ENCODE measurements at places on chromosomes 7 and 10.

GRCh38 chr7:83613232-83613631 is 35.7 kb downstream of the SEMA3E start:
- no peak for DNase-seq

- DNase-seq = no peak
These were observed 169.6 kb upstream of the KIAA1217 start for GRCh38 chr10:24039315-24039714.

DNA sequence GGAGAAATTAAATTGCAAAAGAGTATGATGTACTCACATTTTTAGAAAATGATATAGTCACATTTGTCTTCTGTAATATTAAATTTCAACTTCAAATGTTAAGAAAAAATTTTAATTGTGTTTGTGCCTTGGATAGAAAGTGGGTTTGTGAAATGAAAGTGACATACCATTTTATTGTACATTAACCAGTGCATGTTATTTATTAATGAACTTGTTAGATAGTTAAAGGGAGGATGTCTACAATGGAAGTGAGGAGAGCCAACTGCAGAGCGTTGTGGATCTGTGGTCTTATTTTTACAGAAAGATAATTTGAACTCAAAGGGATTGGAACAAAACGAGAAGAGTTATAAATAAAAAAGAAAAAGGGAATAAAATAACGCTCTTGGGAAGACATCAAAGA is 291.7 kb downstream of the ARL4A start:
- no peak for DNase-seq

DNA sequence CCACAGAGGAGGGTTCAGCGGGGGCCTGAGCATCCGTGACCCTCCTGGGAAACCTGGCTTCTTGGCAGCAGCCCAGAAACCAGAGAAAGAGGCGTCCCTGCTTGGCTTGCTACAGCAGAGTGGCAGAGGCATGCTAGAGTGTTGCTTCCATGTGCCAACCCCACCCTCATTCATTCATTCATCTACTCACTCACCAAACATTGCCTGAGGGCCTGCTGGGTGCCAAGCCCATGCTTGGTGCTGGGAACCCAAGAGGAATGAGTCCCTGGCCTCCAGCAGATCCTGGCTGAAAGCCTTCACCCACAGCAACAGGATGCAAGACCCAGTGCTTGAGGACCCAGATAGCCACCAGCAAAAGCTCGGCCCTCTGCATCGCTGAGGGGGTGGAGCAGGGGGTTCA is 129.0 kb downstream of the CDH23 start:
- no peak for DNase-seq

GRCh38 chr7:7417851-7418250 is 117.8 kb downstream of the COL28A1 start:
- no peak for DNase-seq

DNA sequence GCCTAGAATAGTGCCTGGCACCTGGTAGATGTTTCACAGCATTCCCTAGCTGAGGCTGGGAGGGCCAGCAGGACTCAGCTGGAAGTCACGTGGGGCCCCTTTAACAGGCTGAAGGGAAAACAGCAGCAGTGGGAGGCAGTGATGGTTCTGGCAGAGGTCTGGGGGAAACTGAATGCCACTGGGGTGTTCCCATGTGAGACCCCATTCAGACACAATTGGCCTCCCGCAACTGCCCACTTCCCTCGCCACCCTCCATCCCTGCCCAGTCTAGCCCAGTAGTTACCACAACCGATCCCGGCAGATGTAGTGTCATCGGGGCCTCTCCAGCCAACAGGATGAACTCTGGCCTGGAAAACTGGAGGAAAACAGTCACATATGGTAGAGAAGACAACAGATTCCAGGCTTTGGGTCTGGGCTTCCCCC is 38.3 kb downstream of the FRMPD2 start:
- no peak for DNase-seq

DNA sequence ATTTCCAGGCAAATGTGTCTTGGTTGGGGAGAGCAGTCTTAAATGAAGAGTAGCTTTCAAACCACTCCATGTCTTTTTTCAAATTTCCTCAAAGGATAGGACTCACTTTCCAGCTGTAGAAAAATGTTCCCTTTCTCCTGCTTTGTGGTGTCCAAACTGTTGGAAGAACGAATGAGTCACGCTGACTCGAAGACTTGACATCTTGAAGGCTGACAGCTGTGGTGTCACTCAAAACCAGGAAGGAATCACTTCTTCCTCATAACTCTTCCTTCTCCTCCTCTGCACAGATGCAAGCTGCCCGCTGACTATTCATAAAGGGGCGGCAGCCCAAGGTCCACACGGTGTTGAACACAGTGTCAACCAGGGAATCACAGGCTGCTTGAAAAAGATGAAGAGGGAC is 19.2 kb downstream of the PLA2G12B start:
- DNase-seq = no peak

DNA sequence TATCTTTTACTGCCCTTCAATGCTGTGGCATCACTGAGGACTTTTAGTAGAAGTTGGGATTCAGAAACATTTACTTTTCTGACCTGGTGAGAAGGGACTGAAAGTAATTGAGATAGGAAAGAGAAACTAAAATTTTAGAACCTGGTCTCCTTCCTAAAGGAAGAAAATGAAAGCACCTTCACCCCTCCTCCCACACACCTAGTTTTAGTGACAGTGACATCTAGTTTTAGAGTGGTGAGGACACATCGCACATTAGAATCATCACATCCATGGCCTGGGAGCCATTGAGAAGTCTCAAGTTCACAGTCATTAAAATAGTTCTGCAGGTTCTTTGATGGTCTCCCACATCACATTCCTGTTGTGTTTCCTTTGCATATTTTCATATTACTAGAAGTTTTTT is 16.1 kb downstream of the TAS2R41 start:
- DNase-seq = no peak

GRCh38 chr10:109976681-109977080 is 31.1 kb upstream of the ADD3 start:
- DNase-seq = no peak

- no peak for DNase-seq
These were observed 1.1 kb downstream of the MARVELD1 start for GRCh38 chr10:97714401-97715258.

DNA sequence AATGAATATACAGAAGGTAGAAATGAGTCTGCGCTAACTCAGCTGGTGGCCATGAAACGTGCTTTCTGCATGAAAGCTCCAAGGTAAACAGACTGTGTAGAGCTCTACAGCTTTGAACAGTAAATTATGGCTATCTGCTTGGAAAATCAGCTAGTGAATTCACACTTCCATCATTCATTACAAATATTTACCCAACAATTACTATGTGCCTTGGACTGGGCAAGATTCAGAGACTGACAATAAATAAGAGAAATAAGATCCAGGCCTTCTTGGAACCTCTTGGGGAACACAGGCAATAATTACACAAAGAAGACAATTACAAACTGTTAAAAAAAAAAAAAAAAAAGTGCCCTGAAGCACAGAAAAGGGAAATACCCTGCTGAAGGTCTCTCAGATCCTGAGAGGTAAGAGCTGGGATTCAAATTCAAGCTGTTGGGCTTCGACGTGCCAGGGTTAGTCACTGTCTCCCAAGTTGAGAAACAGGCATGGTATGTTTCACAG is 15.8 kb downstream of the TSPAN12 start:
- DNase-seq = peak; percentile 86

GRCh38 chr7:157946398-157947060 is 609.7 kb downstream of the DNAJB6 start:
- DNase-seq = no peak

GRCh38 chr7:107551936-107552335 is 11.8 kb downstream of the COG5 start:
- no peak for DNase-seq

DNA sequence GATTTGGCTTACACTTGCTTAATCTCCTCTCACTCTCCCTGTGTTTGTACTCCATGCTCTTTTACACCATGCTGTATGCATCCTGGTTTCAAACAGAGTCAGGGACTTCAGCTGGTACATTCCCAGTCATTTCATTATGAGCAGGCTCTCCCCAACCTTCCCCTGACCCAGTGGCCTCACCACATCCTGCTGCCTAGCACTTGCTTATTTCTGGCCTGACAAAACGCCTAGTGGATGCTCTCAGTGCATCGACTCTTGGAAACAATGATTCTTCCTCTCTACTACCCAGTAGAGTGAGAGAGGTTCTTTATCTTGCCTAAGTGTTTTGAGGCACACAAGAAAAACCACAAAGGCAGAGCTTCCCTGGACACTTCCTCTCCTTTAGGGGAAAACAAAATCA is 63.4 kb downstream of the CAV1 start:
- no peak for DNase-seq

DNA sequence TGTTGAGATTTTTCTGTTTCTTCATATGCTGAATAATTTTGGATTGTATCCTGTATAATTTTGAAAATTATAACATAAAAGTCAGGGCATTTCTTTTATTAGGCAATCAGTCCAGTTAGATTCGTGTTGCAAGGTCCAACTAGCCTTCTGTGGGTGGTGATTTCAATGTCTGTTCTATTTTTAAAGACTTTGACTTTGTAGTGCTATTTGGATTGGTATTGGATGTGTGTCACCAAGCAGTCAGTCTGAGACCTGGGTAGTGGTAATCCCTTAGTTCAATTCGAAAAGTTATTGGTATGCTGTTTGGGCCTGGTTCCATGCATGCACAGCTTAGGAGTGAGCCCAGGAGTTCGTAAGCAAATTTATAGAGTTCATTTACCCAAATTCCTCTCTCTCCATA is 82.2 kb downstream of the EPDR1 start:
- DNase-seq = no peak

DNA sequence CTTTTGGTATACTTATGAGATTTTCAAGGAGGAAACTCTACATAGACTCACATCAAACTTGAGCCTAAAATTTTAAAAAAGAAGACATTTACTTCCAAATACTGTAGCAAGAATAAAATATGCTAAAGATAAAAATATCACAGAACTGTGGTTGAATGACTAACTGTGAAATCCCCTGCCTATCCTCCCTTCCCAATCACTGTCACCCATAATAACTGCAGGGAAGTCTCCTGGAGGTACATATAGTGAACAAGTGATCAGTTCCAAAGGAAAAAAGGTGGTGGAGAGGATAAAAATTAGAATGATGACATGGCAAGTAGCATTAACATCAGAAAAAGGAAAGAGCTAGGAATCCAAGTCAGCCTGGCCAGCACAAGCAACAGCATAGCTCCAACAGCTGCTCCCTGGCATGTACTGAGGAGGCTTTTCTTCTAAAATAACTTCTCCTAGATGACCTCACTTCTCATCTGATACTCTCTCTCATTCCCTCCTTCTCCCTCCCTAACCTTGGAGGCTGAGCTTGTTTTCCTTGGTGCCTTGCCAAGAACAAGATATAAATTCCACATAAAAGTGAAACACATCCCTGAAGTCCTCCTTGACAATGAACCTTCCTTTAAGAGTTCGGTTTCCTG is 124.0 kb downstream of the IQUB start:
- DNase-seq = no peak

DNA sequence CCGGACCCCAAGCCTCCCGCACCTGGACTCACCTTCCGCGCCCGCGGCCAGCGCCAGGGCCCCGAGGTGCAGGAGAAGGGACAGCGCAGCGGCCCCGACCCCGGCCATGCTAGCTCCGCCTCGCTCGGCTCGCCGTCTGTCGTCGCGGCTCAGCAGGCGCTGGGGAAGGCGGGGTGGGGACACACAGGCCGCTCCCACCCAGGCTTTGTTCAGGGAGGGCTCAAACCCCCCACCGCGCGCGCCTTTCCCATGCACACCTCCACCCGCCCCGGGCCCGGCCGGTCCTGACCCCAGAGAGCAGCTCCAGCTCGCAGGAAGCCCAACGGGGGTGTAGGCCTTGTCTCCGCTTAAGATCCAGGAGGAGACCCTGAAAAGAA is at the start of gene KCP:
TSS of gene KCP (minus strand) at position 141 of the 377 bp plus-strand sequence. CDS start at position 108, 33 bp downstream.
- DNase-seq = no peak

- DNase-seq = no peak
These were observed 228.7 kb upstream of the CCDC6 start for GRCh38 chr10:60135020-60135419.

DNA sequence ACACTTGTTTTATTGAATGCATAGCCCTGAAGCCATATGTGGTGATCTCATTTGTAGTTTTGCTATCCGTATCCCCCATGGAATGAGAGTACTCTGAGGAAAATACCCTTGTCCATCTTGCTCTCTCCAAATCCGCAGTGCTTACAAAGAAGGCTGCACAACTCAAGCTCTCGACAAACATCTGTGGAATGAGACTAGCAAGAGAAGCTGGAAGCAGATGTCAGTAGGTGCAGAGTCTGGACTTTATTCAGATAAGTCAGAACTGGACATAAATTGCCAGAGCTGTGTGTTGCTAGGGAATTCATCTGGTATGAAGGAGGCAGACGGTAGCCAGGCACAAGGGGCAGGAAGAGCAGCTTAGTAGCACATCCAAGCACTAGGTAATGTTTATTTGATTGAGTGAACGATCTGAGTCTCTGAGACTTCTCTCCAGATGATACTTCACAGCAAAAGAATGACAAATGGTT is 1046.2 kb downstream of the XPNPEP1 start:
- no peak for DNase-seq

GRCh38 chr10:8051851-8052257 is 2.6 kb upstream of the GATA3 start:
- no peak for DNase-seq

DNA sequence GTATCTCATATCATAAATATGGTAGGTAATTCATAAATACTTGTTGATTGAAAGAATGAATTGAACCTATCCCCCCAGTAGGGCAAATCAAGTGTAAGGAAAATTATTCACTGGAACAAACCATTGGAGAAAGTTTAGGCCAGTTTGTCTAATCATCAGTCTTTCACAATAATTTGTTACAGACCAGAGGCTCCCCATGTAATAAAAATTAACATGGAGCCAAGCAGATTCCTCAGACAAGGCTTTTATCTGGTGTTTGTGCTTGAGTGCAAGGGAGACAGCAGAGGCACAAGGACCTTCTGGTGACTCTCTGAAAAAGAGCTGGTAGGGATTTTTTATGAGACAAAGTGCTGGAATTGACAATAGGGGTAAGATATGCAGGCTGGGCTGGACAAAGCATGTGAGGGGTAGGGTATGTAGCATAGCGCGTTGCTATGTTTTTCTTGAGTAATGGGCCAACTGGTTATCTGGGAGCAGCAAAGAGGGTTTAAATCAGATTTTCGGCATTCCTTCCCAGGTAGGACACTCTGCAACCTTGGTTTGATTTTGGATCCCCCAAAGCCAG is 7.8 kb upstream of the PANK1 start:
- DNase-seq = no peak

GRCh38 chr7:51113560-51113959 is 203.0 kb downstream of the COBL start:
- no peak for DNase-seq

- DNase-seq = no peak
These were observed 52.8 kb downstream of the CHST15 start for GRCh38 chr10:124040451-124041188.

DNA sequence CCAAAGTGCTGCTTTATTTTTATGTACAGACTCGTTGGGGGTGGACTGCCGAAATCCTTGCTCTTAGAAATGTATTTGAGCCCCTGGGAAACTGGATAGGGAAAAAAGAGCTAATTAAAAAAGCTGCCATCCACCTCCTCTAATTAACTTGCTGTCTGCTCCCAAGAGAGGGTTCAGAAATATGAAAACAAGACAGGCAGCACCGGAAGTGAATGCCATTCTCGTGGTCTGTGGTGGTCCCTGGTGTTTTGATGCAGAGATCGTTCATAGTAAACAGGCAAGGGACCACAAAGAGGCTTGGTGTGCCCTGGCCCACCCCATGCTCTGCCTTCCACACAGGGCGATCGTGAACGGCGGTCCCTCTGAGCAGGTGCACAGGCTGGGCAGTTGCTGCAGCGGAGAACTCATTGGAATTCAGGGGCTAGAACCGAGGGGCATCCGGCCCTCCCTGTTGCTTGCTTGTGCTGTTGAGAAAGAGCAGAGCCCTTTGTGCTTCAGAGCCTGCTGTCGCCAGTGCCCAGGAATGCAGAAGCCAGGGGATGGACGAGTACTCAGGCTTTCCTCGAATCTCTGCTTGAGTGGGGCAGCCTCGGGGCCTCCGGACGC is 79.1 kb upstream of the BTBD16 start:
- DNase-seq = no peak
